ENCODE measurements at places on chromosomes 2 and 18. TPM values are rescaled to one million over a fixed set of nuclear protein-coding genes. Genes with fewer than 3 reads are reported as not detected.

DNA sequence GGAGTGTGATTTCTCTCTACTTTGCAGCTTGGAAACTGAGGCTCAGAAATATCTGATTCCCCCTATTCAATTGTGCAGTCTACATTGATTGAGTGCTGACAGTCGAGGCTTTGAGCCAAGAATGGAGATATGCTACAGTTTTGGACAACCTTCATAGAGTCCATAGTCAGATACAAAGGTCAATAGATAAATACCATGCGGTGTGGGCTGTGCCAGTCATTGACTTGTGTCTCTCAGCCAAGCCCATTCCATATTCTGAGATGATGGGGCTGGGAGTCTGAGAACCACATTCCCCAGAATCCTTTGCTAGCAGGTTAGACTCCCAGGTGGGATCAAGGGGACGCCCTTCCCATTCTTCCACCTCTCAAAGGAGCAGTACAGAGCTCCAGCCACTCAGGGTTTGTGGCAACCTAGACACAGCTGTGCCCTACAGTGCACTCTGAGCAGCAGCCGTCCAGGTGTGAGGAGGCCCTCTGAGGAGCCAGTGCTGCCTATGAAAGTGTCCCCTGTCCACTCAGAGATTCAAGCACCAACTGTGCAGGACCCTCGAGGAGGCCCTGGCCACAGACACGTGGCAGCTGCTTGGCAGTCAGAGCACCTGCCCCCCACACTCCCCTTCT is 348.3 kb downstream of the CYRIA start:
- no peaks in the 10 kb centered on the region for H3K36me3 ChIP-seq
- H3K27me3 ChIP-seq: no peaks in the 10 kb centered on the region
- DNase-seq: no peak
- H3K4me3 ChIP-seq: no peak overlapping the region

GPR55 gene
- total RNA-seq: not detected

DNA sequence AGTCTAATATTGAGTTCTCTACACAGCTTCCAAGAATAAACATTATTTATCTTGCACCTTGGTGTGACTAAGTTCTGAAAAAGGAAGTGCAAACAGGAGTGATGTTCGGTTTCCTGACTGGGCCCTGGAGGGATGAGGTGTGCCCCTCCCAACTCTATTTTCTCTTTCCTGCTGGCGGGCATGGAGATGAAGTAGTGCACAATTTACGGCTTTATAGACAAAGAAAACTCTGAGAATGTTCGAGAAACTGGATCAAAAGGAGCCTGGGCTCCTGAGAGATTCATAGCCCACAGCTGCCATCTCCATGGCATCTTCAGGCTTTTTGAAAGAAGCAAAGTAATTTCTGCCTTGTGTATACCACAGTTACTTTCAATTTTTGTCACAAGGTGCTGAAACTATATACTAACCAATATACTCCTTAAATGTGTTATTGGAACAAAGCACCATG is 22.3 kb downstream of the LRATD1 start:
- no peak overlapping the region for H3K4me3 ChIP-seq
- no peaks in the 10 kb centered on the region for H3K4me1 ChIP-seq
- DNase-seq: no peak
- H3K27me3 ChIP-seq: no peaks in the 10 kb centered on the region
- H3K36me3 ChIP-seq: no peaks in the 10 kb centered on the region

DNA sequence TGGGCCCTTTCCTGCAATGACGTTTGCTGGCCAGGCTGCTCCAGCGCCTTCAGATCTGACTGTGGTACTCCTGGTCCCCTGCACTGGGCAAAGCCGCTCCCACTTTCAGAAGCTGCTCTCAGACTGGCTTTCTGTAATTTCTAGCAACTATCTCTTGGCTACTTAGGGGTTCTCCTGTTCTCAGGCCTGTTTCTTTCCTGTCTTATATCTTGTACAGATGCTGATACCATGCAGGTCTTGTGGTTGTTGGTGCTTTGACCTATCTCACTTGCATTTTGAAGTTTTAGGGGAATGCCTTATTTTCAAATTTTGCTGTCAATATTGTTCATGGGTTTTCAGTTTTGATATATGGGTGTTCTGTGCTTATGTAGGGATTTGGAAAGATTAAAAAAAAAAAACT is 145.8 kb downstream of the CLIP4 start:
- H3K4me1 ChIP-seq: no peaks in the 10 kb centered on the region
- no peaks in the 10 kb centered on the region for H3K27me3 ChIP-seq
- H3K27ac ChIP-seq: no peak overlapping the region
- H3K4me3 ChIP-seq: no peak overlapping the region

FER1L5 gene
- total RNA-seq: not detected
